ENCODE measurements at places on chromosomes 4 and X.

DNA sequence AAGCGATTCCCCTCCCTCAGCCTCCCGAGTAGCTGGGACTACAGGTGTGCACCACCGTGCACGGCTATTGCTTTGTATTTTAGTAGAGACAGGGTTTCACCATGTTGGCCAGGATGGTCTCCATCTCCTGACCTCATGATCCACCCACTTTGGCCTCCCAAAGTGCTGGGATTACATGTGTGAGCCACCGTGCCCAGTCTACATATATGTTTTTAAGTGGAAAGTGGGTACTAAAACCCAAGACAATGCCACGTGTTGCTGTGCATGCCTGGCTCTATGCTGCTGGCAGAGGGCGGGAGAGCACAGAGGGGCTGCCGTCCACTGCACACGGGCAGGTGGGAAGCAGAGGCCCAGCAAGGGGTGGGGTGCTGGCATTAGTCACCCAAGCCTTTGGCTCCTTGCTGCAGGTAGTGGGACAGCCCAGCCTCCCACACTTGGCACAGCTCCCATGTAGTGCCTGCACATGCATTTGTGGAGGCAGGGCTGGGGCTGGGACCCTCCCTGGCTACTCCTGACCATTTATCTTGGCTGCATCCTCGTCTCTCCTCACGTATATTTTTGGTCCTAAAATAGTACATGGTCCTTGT lies 3.5 kb downstream of the EMD start:
- peaks cover 19% of the 10 kb centered on the region for H3K4me1 ChIP-seq
- peak overlapping the region; percentile 56 for H3K27ac ChIP-seq
- no peaks in the 10 kb centered on the region for H3K36me3 ChIP-seq
- no peak for DNase-seq
- H3K4me3 ChIP-seq = no peak overlapping the region
- no peaks in the 10 kb centered on the region for H3K27me3 ChIP-seq

DNA sequence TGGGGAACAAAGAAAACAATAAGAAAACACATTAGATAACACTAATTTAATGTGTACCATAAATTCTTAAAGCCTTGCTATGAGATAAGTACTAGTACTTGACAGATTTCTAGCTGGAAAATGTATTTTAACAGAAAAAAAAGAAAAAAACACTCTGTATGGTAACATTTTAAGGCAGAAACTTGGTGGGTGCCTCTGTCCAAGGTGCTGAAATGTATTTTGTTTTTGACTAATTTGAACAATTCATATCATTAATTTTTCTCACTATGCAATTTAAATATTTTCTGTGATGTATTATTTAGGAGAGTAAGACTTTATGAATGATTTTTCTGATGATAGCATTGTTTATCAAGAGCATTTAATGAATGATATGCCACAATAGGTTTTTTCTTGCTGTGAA lies 107.5 kb downstream of the GABRG1 start:
- no peaks in the 10 kb centered on the region for H3K36me3 ChIP-seq
- no peaks in the 10 kb centered on the region for H3K27me3 ChIP-seq
- DNase-seq = no peak
- H3K4me1 ChIP-seq = no peaks in the 10 kb centered on the region

- H3K27ac ChIP-seq = no peak overlapping the region
- no peak overlapping the region for H3K4me3 ChIP-seq
- H3K4me1 ChIP-seq = no peaks in the 10 kb centered on the region
- H3K36me3 ChIP-seq = no peaks in the 10 kb centered on the region
These were observed 49.8 kb upstream of the HSD17B10 start for GRCh38 chrX:53483838-53484405.

GRCh38 chr4:157576671-157577217 lies 356.2 kb downstream of the GRIA2 start:
- no peak overlapping the region for H3K4me3 ChIP-seq
- DNase-seq = no peak
- H3K27ac ChIP-seq = no peak overlapping the region
- H3K4me1 ChIP-seq = no peaks in the 10 kb centered on the region
- H3K27me3 ChIP-seq = no peaks in the 10 kb centered on the region
- H3K36me3 ChIP-seq = no peaks in the 10 kb centered on the region

DNA sequence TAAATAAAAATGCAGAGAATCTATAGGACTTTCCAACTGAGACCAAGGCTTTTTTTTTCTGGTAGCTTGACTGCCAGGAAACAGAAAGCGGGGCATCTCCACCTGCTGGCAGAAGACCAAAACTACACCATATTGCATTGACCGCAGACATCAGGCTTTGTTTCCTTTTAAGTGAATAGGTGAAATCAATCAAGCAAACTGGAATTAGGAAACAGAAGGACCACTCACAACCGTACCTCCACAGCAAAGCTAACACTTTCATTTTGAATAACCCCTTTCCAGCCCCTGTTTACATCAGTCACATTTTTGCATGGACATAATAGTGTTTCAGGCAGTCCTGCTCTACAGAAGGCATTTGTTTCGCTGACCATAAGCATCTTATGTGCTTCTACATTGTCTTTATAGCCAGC lies 218.2 kb downstream of the IDS start:
- H3K36me3 ChIP-seq = no peaks in the 10 kb centered on the region
- H3K27ac ChIP-seq = no peak overlapping the region
- peak; percentile 21 for DNase-seq
- H3K27me3 ChIP-seq = no peaks in the 10 kb centered on the region

GRCh38 chr4:86523333-86523732 lies 70.8 kb upstream of the PTPN13 start:
- H3K36me3 ChIP-seq = peaks cover 38% of the 10 kb centered on the region
- H3K27ac ChIP-seq = no peak overlapping the region
- no peak for DNase-seq
- peaks cover 57% of the 10 kb centered on the region for H3K27me3 ChIP-seq
- no peaks in the 10 kb centered on the region for H3K4me1 ChIP-seq

GRCh38 chrX:44020693-44021092 lies 47.5 kb upstream of the NDP start:
- H3K27ac ChIP-seq = no peak overlapping the region
- H3K36me3 ChIP-seq = no peaks in the 10 kb centered on the region
- H3K4me3 ChIP-seq = no peak overlapping the region

DNA sequence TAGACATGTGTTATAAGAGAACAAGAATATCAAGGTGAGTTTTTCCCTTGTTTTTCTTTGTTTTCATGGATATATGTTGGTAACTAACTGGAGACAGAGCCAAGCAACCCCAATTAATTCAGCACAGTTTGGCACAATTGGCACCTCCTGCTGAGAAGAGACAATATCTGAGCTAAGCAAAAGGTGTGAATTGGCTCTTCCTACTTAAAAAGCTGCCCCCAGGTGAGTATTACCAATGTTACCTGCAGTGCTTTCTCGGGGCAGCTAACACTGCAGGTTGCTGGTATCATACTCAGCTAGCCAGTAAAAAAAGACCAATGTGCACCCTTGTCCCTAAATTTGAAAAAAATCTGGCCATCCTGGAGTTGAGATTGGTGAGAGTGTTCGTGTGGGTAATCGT lies 871.2 kb upstream of the TENM3 start:
- no peak for DNase-seq
- H3K27ac ChIP-seq = no peak overlapping the region
- H3K4me1 ChIP-seq = no peaks in the 10 kb centered on the region
- H3K27me3 ChIP-seq = no peaks in the 10 kb centered on the region

DNA sequence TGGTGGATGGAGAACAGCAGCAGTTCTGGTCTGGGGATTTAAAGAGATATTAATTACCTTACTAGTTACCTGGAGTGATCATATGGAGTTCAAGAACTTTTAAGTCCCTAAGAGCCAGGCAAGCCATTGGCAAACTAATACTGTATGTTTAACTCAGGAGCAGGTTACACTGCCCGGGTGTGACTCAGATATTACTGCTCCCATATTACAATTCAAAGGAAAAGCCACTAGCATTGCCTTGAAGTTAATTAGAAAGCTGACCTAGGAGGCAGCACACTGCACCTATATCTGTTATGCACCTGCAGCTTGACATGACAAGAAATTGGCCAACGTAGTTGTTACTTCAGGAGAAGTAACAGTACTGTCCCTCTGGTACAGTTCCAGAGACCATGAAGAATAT lies 47.2 kb downstream of the GRK4 start:
- no peak overlapping the region for H3K27ac ChIP-seq
- DNase-seq = no peak
- no peaks in the 10 kb centered on the region for H3K4me1 ChIP-seq
- no peaks in the 10 kb centered on the region for H3K36me3 ChIP-seq
- no peak overlapping the region for H3K4me3 ChIP-seq

DNA sequence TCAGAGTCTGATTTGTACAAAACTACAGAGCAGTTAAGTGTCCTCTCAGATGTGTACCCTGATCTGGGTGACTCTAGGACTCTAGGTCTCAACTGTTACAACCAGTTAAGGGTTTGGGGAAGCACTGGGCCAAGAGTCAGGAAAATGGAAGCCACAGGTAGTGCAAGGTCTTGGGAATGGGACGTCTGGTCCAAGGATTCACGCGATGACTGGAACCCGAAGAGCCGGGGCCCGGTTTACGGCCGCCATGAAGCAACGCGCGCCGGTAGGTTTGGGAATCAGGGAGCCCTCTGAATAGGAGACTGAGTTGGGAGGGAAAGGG lies 321 bp upstream of the HPRT1 start:
- H3K27ac ChIP-seq = peak overlapping the region; percentile 58
- no peak for DNase-seq
- H3K4me1 ChIP-seq = peaks cover 6% of the 10 kb centered on the region
- no peaks in the 10 kb centered on the region for H3K27me3 ChIP-seq
- no peaks in the 10 kb centered on the region for H3K36me3 ChIP-seq

- no peak overlapping the region for H3K27ac ChIP-seq
- H3K4me1 ChIP-seq = no peaks in the 10 kb centered on the region
- H3K27me3 ChIP-seq = peaks cover 7% of the 10 kb centered on the region
- no peaks in the 10 kb centered on the region for H3K36me3 ChIP-seq
These were observed 23.9 kb downstream of the CXXC4 start for GRCh38 chr4:104470770-104471169.

GRCh38 chr4:8067274-8067936 lies 91.2 kb downstream of the ABLIM2 start:
- no peak for DNase-seq
- H3K4me3 ChIP-seq = no peak overlapping the region
- peaks cover 3% of the 10 kb centered on the region for H3K4me1 ChIP-seq
- peaks cover 13% of the 10 kb centered on the region for H3K27me3 ChIP-seq
